ENCODE measurements at places on chromosomes 7 and 10.
A peak's percentile ranks its signal among the peaks of the same experiment; 100 is the strongest.

GRCh38 chr10:78337646-78338391 lies 304.2 kb downstream of the RPS24 start:
- DNase-seq = no peak

GRCh38 chr7:90701021-90701420 lies 104.9 kb downstream of the CDK14 start:
- DNase-seq = no peak

- no peak for DNase-seq
Measured at GRCh38 chr10:59971915-59972314, 65.6 kb upstream of the CCDC6 start.

DNA sequence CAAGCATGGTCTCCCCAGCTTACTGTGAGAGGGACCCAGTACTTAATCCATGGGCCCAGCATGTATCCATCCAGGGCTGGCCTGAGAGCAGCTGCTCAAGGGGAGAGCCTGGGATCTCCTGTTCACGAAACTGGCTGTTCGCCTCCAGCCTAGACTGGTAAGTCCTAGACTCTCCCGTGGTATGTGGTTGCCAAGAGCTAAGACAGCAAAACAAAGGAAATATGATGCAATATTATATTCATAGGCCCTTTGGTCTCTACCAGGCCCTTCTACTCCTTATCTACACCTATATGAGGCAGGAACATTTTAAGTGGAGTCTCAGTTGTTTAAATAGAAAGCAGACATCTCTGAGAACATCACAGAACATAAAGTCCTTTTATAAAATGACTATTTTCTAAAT lies 28.9 kb upstream of the STK17A start:
- peak; percentile 9 for DNase-seq

- no peak for DNase-seq
Measured at GRCh38 chr10:98748298-98748697, 301.6 kb upstream of the HPS1 start.

DNA sequence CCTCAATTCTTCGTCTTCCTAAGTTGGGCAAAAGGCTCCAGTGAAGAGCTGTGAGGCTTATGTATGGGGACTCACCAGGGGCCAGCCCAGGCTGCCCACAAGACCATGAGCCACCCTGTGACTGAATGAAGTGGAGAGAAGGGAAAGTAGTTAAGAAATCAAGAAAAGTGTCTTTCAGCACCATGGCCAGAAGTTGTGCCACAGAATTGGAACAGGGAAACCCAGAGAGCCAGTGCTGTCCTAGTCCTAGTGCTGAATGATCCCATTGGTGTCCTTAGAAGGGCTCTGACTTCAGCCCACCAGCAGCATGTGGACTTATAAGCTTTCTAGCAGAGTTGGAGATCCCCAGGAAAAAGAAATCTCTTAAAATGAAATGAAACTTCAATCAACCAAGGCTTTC lies 37.0 kb upstream of the CCSER2 start:
- no peak for DNase-seq

GRCh38 chr7:155444746-155445145 lies 13.2 kb upstream of the EN2 start:
- DNase-seq = no peak

- DNase-seq = no peak
Measured at GRCh38 chr10:17989908-17990767, 38.4 kb downstream of the SLC39A12 start.

DNA sequence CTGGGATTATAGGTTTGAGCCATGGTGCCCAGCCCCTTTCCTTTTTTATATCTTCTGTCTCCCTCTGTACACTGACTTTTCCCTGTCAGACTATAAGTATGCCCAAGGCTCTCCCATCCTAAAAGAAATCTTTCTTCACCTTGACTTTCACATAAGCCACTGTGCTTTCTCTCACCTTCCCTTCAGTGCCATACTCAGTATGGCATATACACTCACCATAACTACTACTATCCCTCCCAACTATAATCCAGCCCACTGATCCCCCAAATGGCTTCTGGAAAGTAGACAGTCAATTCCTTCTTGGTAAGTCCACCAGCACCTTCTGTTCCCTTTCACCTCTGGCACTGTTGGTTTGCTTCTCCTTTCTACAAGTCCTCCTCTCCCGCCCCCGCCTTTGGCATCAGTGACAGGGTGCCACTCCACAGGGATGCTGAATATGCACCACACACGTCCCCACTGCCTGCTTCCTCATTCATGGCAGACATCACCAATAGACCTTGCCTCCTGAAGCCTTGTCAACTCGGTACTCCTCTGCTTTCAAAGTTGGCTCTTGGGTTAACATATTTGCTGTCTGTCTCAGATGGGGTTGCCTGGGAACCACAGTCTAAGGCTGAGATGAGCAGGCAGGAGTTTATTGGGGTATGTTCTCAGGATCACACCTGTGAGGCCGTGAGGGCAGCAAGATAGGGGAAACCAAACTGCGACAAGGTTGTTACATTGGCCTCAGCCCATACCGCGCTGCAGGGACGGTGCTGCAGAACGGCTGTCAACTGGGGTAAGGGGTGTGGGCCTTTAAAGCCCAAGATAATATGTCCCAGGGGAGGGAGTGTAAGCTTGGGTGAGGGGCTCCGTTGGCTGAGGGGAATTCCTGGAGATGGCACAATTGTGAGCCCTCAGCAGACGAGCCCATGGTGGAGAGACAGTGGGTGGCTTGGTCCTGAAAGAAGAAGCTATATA lies 7.2 kb upstream of the PSAP start:
- no peak for DNase-seq

GRCh38 chr7:48171202-48171601 lies at the start of gene ABCA13:
ABCA13 (plus strand) TSS chr7:48171458; CDS start chr7:48171484, 26 bp downstream.
- no peak for DNase-seq

DNA sequence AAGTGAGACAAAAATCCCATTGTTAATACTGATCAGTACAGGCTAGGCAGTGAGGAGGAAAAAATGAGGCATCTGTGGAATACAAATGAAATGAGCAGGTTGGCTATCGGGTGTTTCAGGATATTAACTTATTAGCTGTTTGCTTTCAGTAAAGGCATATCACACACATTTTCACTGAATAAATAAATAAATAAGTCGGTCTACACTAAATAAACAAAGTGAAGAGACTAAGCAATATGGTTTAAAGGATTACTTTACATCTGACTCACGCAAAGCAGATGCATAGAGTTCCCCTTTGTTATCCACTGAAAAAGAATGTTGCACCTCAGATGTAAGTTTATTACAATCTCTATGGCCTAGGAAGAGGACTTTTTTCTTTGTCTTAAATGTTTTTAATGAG lies 6.3 kb upstream of the SEMA3A start:
- no peak for DNase-seq

DNA sequence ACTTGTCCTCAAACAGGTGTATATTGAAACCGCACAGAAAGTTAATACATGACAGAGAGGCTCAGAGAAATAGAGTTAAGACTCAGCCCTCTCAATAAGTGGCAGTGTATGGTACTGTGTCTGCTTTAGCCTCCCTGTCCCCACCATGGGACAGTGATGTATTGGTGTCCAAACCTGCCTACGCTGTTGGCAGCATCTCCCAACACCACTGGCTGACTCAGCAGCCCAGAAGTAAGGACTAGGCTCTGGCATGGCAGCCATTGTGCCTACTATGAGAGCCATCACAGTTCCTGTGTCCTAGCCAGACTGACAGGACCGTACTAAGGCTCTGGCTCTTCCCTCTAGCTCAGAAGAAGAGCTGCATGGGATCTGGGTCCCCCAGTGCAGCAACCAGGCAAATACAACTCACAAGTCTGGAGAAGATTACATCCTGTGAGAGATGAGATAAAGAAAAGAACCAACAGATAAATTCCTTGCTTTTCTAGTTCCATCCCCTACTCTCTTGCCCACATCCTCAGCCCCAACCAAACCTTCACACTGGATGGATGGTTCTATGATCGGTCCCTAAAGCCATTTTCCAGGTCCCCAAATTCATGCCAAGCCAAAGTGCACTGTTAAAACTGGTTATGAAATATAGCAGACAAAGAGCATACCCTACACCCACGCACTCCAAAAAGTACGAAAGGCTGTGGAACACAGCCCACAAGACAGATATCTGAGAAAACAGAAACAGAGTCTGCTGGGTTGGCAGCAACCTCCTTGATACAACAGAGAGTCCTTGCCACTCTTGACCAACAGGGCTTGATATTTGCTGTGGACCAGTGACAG lies 44.1 kb upstream of the DMTF1 start:
- no peak for DNase-seq

DNA sequence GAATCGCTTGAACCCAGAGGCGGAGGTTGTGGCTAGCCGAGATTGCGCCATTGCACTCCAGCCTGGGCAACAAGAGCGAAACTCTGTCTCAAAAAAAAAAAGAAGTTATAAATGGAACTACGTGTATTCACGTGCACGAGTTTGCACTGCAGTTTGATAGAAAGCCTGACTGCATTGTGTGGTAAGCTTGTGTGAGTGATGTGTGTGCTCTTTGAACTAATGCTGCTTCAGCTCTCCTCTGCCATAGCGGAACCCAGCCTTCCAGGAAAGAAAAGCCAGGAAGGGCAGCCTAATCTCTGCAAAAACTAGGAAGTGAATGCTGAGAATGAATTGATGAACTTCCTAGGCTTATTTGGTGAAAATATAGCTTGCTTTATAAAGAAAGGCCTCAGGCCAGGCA lies 15.6 kb upstream of the MKRN1 start:
- no peak for DNase-seq

DNA sequence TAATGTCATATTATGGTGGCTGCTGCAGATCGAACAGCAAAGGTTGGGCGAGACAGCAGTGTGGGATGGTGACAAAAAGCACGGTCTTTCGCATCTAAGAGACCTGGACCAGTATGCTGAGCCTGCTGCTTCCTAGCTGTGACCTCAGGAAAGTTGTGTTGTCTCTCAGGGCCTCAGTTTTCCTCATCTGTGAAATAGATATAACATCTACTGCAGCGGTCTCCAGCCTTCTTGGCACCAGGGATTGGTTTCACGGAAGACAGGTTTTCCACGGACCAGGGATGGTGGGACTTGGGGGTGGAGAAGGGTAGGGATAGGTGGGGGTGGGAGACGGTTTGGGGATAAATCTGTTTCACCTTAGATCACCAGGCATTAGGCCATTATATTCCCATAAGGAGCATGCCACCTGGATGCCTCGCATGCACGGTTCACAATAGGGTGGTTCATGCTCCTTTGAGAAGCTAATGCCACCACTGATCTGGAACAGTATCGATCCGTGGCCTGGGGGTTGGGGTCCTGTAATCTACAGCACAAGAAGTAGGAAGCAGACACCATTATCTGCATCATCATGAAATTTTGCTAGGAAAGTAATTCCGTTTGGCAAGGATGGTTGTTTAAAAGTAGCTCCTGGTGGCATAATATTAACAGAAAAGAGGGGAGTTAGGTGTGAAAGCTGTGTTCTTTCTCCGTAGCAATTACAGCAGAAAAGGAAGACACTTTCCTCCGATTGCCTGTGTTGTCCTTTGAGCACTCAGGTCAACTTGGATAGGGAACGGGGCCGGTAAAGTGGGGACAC lies 10.8 kb downstream of the KLF6 start:
- DNase-seq = no peak

GRCh38 chr7:129213828-129214227 lies 11.0 kb upstream of the AHCYL2 start:
- DNase-seq = no peak

DNA sequence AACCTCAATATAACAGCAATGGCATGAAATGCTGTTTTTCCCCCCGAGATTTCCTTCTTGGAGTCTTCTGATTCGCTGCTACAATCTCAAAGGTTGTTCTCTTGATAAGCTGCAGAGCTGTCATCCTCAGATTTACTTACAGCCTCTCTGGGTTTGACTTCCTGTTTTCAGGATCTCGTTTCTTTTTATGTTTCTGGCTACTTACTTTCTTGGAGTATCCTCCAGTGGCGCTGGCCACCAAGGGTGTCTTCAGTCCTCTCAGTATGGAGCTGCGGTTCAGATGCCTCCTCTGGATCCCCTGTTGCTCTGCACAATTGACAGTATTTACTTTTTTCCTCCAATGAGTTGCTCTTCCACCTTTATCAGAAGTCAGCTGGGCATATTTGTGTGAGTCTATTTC lies 152.0 kb upstream of the TMEM72 start:
- DNase-seq = no peak

Data from stimulated activated naive CD8-positive, alpha-beta T cell treated with anti-CD3 and anti-CD28 coated beads, Interleukin-15, amount 100 ng/mL, for 72 hours (primary cell).